SK-N-MC (cell line): ENCODE measurements at places on chromosomes 12 and 14.

GRCh38 chr12:26126340-26127284, 1.8 kb upstream of the BHLHE41 start:
- no peak for DNase-seq

DNA sequence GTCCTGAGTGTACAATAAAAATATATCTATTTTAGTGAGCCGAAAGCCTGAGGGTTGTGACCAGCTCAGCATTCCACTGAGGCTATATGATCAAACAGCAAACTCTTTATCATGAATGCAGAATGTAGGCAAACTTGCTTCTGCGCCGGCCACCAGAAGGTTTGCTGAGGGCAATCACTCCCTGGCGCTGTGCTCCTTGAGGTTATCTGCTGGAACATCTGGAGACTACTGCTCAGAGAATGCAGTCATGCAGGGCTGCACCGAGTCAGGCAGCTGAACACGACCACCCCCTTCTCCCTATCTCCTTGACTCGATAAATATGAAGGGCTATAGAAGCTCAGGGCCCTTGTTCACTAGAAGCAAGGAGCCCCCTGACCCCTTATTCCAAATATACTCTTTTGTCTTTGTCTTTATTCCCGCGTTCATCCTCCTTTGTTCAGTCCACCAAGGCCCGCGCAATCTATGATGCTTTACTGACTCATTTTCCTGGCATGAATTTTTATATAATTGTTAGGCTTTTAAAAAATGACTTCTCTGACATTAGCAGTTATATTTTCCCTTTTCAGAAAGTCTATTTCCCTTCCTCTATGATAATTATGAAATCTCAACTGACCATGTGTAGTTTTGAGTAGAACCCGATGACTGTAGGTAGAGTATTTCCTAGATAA, 1089.3 kb downstream of the SLC16A7 start:
- no peak for DNase-seq

GRCh38 chr12:508145-508544, 48.4 kb downstream of the B4GALNT3 start:
- DNase-seq: no peak

GRCh38 chr14:23115039-23115731, 3.9 kb downstream of the CEBPE start:
- DNase-seq: no peak

DNA sequence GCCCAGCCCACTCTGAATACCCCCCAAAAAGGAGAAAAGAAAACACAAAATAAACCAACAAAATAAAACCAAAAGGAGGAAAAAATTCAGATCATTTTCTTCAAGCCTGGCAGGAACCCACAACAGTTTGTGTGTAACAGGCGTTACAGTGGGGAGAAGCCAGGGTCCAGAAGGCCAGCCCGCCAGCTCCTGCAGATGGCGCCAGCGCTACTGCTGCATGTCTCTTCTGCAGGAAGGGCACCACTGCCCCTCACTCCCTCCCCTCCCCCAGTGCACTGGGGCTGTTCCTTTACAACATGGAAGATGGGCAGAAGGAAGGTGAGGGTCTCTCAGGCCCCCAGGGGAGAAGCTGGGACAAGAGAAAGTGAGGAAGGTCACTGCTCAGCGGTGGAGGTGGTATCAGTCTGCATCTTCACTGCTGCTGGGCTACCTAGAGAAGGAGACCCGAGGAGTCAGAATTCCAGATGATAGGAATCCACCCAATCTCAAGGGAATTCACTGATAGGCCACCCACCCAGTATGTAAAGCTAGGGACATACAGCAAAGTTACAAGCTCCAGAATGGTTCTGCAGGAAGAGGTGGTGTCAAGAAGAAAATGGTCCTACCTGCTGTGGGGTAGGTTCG, 2.3 kb upstream of the NOP2 start:
- DNase-seq: no peak

DNA sequence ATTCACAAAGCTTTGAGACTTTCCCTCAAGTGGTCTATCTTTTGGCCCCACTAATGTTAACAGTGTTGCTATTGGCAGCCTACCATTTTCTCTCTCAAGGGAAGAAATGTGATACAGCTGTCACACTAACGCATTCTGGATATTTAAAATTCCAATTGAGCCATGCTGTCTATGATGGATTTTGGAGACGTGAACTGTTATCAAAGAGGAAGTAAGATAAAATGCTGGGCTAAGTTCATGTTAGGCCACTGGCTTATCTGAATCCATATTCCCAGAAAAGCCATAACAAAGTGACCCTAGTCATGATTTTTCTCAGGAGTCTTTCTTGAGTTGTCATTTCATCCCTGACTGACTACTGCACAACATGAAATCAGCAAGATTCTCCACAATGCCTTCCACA, 200.2 kb downstream of the PHLDA1 start:
- DNase-seq: no peak

DNA sequence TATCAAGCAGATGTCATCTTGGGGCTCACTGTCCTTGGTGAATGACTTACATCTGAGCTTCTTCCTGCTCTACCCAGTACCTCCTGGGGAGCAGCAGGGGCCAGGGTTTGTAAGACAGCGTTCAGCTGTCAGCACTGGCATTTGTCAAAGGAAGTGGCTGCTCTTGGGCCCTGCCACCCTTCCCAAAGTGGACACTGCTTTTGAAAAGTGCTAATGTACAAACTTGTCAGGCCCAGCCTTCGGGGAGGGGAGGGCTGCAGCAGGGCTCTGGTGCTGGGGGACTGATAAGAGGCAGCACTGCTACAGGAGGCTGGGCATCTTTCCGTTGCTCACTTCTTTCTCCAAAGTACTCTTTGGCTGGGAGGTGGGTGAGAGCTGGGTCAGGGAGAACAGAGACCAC, 59.8 kb upstream of the RBM19 start:
- no peak for DNase-seq

DNA sequence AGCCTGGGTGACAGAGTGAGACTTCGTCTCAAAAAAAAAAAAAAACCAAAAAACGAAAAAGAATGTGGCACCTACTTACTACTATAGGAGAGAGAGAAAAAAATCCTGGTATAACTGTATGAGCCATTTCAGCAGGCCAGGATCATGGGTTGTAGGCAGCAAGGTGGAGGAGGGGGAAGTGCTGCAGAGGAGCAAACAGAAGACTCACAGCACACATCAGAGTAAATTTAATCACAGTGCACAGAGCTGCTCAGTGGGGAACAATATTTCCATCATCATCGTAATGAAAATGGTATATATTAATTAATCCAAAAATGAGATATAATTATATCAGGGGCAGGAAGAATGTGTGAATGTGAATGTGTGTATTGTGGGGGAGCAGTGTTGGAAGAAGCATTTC, 175.8 kb downstream of the SLC2A13 start:
- no peak for DNase-seq

GRCh38 chr14:104081951-104082464, 3.5 kb upstream of the ASPG start:
- DNase-seq: no peak

- DNase-seq: no peak
These were observed 11.9 kb downstream of the PPP1R36 start for GRCh38 chr14:64561631-64562030.

GRCh38 chr12:6193853-6194815, 6.1 kb upstream of the CD9 start:
- no peak for DNase-seq

GRCh38 chr12:115632308-115632707, 645.2 kb downstream of the MED13L start:
- DNase-seq: no peak
